ENCODE measurements at places on chromosomes 5 and 9.

DNA sequence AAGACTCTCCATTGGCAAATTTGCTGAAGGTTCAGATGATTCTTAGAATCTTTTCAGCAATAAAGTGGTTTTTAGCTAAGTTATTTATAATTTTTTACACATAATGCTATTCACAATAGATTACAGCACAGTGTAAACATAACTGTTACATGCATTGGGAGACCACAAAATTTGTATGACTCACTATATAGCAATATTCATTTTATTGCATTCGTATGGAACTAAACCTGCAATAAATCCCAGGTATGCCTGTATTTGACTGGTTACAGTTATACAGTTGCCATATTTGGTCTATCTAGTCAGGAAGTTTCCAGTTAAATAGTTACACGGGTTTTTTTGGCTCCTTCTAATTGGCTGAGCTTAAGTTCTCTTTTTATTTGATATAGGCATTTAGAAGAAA, 220.8 kb downstream of the MRPS30 start:
- H3K27me3 ChIP-seq = no peaks in the 10 kb centered on the region
- H3K4me1 ChIP-seq = no peaks in the 10 kb centered on the region
- no peak overlapping the region for H3K4me3 ChIP-seq
- no peak overlapping the region for H3K27ac ChIP-seq
- peaks cover 4% of the 10 kb centered on the region for H3K36me3 ChIP-seq

DNA sequence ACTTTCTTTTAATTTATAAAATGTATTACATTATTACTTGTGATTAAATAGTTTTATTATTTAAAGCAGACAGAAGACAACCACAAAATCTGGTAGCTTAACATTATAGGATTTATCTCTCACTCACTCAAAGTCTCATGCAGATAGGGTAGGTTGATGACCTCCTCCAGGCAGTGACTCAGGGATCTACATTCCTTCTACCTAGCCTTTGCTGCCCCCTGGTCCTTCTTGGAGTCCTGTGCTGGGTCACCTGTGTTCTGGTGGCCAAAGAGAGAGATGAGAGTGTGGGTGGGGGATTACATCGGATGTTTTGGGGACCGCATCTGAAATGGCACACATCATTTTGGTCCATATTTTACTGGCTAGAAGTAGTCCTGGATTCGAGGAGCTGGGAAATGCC, 95.7 kb upstream of the CTSL start:
- no peaks in the 10 kb centered on the region for H3K36me3 ChIP-seq
- H3K4me3 ChIP-seq = no peak overlapping the region
- H3K27ac ChIP-seq = no peak overlapping the region

DNA sequence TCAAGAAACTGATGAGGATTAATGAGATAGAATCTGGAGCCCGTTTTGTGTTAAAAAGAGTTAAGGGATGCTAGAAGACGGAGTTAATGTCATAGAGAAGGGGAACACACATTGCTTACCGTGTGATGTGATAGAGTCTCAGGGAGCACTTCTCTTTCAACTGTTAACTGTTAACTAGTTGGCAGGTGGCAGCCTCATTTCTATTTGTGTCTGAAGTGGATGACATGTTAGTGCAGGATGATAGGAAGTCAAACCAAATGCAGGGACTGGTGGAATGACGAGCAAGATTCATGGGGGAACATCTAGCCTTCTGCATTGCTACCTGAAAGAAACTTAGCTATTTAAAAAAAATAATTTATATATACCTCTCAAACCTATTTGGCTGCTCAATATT, 222.7 kb downstream of the MAST4 start:
- H3K27me3 ChIP-seq = peaks cover 19% of the 10 kb centered on the region
- DNase-seq = no peak
- H3K4me3 ChIP-seq = no peak overlapping the region
- peaks cover 14% of the 10 kb centered on the region for H3K4me1 ChIP-seq

GRCh38 chr5:67085616-67086015, 111.0 kb downstream of the CD180 start:
- DNase-seq = no peak
- no peaks in the 10 kb centered on the region for H3K36me3 ChIP-seq
- H3K4me1 ChIP-seq = no peaks in the 10 kb centered on the region
- H3K4me3 ChIP-seq = no peak overlapping the region
- H3K27ac ChIP-seq = no peak overlapping the region
- H3K27me3 ChIP-seq = no peaks in the 10 kb centered on the region

DNA sequence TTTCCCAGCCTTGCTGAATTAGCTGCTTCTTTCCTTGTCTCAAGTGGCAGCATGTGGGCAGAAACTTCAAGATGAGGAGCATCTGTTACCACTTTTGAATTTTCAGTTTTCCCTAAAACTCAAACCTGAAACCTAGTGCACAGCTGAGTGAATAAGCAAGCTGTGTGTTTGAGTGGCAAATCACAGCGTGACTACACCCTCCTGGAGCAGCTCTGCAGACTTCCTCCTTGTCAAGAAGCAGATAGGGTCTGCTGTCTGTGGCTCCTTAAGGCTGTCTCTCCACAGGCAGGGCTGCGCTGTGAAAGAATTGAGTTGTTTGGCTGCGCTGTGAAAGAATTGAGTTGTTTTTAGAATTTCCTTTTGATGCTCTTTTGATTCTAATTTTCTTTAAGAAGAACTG, 179.7 kb upstream of the HAPLN1 start:
- no peak for DNase-seq
- no peak overlapping the region for H3K4me3 ChIP-seq
- no peaks in the 10 kb centered on the region for H3K27me3 ChIP-seq
- no peak overlapping the region for H3K27ac ChIP-seq
- no peaks in the 10 kb centered on the region for H3K36me3 ChIP-seq

- peaks cover 14% of the 10 kb centered on the region for H3K27me3 ChIP-seq
- no peaks in the 10 kb centered on the region for H3K36me3 ChIP-seq
- no peaks in the 10 kb centered on the region for H3K4me1 ChIP-seq
Measured at GRCh38 chr5:173527671-173528070, 88.8 kb downstream of the BOD1 start.
